GM23338 (cell line): ENCODE measurements at places on chromosomes 5 and 9. TPM values are rescaled to one million over a fixed set of nuclear protein-coding genes. Genes with fewer than 3 reads are reported as not detected.

Gene TAF1L
- 0.04 and 0.07 TPM in 2 replicates for total RNA-seq

Gene PTGER4
- total RNA-seq = 4.4 and 4.7 TPM in 2 replicates

GRCh38 chr5:65034029-65034812 lies 265.5 kb downstream of the CWC27 start:
- peak; percentile 20 for DNase-seq

GRCh38 chr9:97940233-97940632 lies 2.3 kb upstream of the HEMGN start:
- no peak for DNase-seq

- no peak for DNase-seq
Measured at GRCh38 chr9:100307080-100307479, 45.7 kb downstream of the TEX10 start.

- peak; percentile 65 for DNase-seq
Measured at GRCh38 chr9:33676746-33677505, 118.4 kb upstream of the PRSS3 start.

GRCh38 chr9:4717815-4718214 lies 23.2 kb downstream of the AK3 start:
- DNase-seq = no peak

DNA sequence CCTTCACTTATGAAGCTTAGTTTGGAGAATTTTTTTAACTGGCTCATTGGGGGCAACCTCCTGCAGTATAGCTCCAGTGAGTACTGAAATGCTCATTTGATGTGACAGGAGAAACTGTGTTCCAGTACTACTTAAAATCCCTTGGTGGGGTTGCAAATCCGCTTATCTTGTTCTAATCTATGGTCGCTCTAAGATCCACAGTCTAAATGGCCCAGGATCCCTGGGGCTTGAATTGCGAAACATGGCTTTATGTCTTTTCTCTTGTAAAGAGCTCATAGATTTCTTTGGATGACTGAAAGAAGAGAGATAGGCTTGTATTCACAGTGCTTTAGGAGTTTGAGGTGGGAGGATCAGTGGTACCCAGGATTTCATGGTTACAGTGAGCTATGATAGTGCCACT lies 52.7 kb downstream of the ADAMTSL1 start:
- no peak for DNase-seq
